CD8-positive, alpha-beta memory T cell (primary cell): ENCODE measurements at places on chromosomes 11 and 22. TPM values are rescaled to one million over a fixed set of nuclear protein-coding genes. Genes with fewer than 3 reads are reported as not detected.

- no peaks in the 10 kb centered on the region for H3K27me3 ChIP-seq
- no peak for DNase-seq
- H3K4me3 ChIP-seq: no peak overlapping the region
- no peak overlapping the region for H3K27ac ChIP-seq
- no peaks in the 10 kb centered on the region for H3K36me3 ChIP-seq
These were observed 15.5 kb upstream of the DEPDC7 start for GRCh38 chr11:33000181-33000580.

DNA sequence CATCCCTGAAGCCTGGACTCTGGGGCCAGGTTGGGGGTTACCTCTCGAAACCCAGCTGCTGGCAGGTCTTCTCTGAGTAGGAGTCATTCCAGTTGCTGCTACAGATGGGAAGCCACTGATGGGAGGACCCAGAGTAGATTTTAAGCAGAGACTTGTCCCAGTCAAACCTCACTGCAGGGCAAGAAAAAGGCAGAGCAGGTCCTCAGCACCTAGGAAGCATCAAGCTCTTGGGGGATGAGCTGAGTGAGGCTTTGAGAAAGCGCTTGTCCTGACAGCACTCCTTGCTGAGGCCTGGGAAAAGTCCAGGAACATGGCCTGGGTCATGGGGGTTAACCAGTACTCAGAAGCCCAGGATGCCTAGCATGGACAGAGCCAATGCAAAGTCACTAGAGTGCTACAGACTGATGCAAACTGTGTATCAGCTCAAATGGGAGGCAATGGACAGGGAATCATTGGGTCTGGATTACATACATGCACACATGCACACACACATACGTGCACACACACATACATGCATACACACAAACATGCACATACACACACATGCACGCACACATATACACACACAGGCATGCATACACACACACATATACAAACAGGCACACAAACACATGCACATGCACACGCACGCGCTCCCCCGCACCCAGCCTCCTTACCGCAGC, 15.3 kb downstream of the TMPRSS13 start:
- no peaks in the 10 kb centered on the region for H3K4me1 ChIP-seq
- no peaks in the 10 kb centered on the region for H3K27me3 ChIP-seq
- no peak overlapping the region for H3K4me3 ChIP-seq
- no peak for DNase-seq
- no peaks in the 10 kb centered on the region for H3K36me3 ChIP-seq

MMP8 gene
- total RNA-seq: not detected

- H3K27me3 ChIP-seq: no peaks in the 10 kb centered on the region
- no peak for DNase-seq
- no peak overlapping the region for H3K4me3 ChIP-seq
- no peak overlapping the region for H3K27ac ChIP-seq
- no peaks in the 10 kb centered on the region for H3K4me1 ChIP-seq
These were observed 67.7 kb downstream of the CELSR1 start for GRCh38 chr22:46469711-46470110.

DNA sequence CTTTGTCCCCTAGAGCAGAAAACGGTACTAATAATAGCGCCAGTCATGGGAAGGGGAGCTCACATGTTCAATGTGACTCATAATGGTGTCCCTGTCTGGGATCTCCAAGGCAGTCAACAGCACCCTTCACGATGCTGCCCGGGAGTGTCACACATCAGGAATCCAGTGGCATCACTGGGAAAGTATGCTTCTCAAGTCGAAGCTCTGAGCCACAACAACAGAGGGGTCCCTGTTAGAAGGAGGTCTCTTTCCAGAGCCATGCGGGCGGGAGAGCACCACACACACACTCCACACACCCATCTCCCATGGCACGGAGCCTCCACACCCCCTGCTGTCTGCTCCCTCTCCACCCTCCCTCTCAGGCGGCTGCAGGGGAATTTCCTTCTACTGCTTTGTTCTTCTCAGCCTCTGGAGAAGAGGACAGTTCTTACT, 119.7 kb downstream of the ETS1 start:
- peak overlapping the region; percentile 27 for H3K27ac ChIP-seq
- peak overlapping the region; percentile 41 for H3K4me3 ChIP-seq
- H3K4me1 ChIP-seq: peaks cover 99% of the 10 kb centered on the region
- no peaks in the 10 kb centered on the region for H3K27me3 ChIP-seq
- H3K36me3 ChIP-seq: peaks cover 66% of the 10 kb centered on the region
- DNase-seq: peak; percentile 54

- no peak overlapping the region for H3K4me3 ChIP-seq
- no peak for DNase-seq
- no peaks in the 10 kb centered on the region for H3K4me1 ChIP-seq
- no peak overlapping the region for H3K27ac ChIP-seq
- H3K27me3 ChIP-seq: no peaks in the 10 kb centered on the region
These were observed 5.4 kb upstream of the TTC36 start for GRCh38 chr11:118521892-118522311.

MCHR1 gene
- total RNA-seq: not detected

DNA sequence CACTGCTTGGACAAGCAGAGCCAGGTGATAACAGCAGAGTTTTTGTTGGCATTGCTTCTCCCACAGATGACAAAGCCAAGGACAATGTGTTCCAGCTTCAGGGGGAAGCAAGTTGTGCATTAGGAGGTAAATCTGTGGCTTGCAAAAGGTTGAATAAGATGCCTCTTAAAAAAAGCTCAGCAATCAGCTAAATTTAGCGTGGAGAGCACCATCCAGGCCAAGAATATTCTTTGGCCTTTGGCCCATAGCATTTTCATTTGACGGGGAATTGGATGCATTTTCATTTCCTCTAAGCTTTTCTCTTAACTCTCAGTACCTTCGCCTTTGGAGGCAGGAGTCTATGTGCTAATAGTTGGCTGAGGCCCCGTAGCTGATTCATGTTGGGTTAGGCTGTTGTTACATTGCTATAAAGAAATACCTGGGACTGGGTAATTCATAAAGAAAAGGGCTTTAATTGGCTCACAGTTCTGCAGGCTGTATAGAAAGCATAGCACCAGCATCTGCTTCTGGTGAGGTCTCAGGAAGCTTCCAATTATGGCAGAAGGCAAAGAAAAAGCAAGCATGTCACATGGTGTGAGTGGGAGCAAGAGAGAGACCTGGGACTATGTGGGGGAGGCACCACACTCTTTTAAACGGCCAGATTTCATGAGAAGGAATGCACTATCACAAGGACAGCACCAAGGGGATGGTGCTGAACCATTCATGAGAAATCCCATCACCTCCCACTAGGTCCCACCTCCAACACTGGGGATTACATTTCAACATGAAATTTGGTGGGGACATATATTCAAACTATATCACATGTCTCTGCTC, 350.1 kb upstream of the C11orf87 start:
- no peak overlapping the region for H3K4me3 ChIP-seq
- H3K27ac ChIP-seq: no peak overlapping the region
- no peaks in the 10 kb centered on the region for H3K4me1 ChIP-seq
- H3K27me3 ChIP-seq: no peaks in the 10 kb centered on the region
- no peaks in the 10 kb centered on the region for H3K36me3 ChIP-seq
- DNase-seq: no peak

APOBEC3B gene
- total RNA-seq: 6.7 TPM

MN1 gene
- total RNA-seq: 0.13 TPM

DNA sequence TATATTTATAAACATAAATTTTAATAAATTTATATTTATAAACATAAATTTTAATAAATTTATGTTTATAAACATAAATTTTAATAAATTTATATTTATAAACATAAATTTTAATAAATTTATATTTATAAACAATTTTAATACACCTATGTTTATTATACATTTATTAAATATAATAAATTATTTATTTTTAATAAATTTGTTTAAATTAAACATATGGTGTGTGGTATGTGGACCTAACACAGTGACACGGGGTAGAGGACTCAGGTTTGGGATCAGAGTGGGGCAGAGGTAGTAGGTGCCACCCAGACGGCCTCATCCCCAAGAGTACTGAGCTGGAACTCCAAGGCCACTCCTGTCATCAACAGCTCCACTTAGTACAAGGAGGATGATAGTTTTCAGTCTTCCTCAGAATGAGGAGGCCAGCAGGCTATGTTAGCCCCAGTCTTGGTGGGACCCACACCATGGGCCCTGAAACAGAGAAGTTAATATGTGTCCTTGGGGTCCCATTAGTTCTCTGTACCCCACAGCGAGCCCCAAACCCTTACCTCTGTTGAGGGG, 46.7 kb upstream of the BID start:
- no peak for DNase-seq
- H3K27ac ChIP-seq: no peak overlapping the region
- H3K27me3 ChIP-seq: no peaks in the 10 kb centered on the region
- no peaks in the 10 kb centered on the region for H3K4me1 ChIP-seq
- no peak overlapping the region for H3K4me3 ChIP-seq

MTNR1B gene
- total RNA-seq: not detected

DNA sequence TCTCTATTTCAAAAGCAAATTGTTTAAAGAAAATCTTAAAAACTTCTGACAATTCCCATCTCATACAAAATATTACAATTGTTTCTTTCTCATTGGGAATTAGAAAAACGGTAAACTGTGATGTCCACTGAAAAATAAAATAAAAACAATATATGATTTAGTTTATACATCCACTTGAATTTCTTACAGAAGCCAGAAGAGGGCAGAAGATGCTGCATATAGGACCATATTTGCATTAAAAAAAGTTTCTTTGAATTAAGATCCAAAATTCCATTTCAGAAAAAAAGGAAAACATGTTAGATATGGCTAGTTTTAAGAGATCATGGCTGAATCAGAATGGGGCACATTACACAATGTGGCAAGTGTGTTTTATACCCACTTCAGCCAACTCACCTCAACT, 39.3 kb upstream of the LRRC4C start:
- H3K4me3 ChIP-seq: no peak overlapping the region
- no peaks in the 10 kb centered on the region for H3K36me3 ChIP-seq
- H3K27me3 ChIP-seq: no peaks in the 10 kb centered on the region
- no peaks in the 10 kb centered on the region for H3K4me1 ChIP-seq
- no peak for DNase-seq

SLC35E4 gene
- 8.4 TPM for total RNA-seq

GRM5 gene
- not detected for total RNA-seq

DNA sequence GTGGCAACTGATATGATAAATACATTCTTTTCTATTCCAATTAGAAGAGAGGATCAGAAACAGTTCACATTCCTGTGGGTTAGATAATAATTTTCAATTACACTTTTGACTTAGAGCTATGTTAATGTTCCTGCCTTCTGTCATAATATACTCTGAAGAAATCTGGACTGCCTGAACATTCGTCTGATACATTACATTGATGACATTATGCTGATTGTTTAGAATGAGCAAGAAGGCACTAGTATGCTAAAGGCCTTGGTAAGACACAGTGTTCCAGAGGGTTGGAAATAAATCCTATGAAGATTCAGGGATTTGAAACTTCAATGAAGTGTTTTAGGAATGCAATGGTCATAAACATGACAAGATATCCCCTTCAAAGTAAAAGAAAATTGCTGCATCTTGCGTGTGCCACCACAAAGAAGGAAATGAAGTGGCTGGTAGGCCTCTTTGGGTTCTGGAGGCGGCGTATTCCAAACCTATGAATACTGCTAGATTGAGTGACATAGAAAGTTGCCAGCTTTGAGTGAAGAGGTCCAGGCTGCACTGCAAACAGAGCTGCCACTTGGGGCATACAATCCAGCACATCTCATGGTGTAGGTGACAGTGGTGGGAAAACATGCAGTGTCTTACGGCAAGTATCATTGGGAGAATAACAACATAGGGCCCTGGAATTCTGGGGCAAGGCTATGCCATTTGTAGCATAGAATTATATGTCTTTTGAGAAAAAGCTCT, 21.2 kb upstream of the PDE3B start:
- H3K27me3 ChIP-seq: no peaks in the 10 kb centered on the region
- H3K36me3 ChIP-seq: no peaks in the 10 kb centered on the region
- no peak overlapping the region for H3K4me3 ChIP-seq

CSF2RB gene
- 0.13 TPM for total RNA-seq

GRCh38 chr11:122430490-122430889, 225.0 kb upstream of the UBASH3B start:
- H3K27ac ChIP-seq: no peak overlapping the region
- no peaks in the 10 kb centered on the region for H3K27me3 ChIP-seq
- no peak overlapping the region for H3K4me3 ChIP-seq
- DNase-seq: no peak

DNA sequence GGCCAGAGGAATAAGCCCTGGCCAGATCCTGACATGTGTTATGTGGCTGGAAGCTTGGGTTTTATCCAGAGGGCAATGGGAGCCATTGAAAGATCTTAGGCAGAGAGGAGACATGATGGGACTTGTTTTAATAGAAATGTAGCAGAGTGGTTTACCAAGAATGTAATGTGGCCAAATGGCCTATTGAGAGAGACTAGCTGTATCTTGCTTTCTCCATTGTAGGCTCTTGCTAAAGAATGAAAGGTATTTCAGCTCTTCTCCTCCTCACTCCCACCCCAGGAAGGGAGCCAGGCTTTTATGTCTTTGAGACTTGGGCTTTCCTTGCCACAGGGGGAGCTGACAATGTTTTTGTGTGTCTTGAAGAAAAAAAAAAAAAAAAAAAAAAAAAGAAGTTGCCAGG, 82.3 kb downstream of the TRIM29 start:
- DNase-seq: no peak
- H3K4me3 ChIP-seq: no peak overlapping the region
- no peaks in the 10 kb centered on the region for H3K36me3 ChIP-seq
- no peak overlapping the region for H3K27ac ChIP-seq

DNA sequence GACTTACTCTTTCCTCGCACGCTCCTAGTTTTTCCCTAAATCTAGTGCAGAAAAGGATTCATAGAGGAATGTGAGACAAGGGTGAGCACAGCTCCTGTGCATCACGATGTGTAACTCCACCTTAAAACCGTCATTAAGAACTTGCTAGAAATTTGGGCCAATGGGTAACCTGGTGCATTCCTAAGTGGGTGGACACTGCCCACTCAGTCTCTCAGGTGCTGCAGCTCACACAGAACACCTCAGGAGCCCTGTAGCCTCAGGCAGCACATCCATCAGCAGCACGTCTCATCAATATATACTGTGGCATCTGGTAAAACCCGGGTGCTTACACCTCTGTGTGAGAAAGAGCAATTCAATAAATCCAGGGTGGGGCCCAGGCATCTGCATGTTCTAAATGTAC, 12.4 kb downstream of the POU2AF3 start:
- H3K27ac ChIP-seq: no peak overlapping the region
- no peak for DNase-seq
- no peak overlapping the region for H3K4me3 ChIP-seq
- H3K36me3 ChIP-seq: no peaks in the 10 kb centered on the region
- no peaks in the 10 kb centered on the region for H3K27me3 ChIP-seq
- no peaks in the 10 kb centered on the region for H3K4me1 ChIP-seq

OR52N4 gene
- 0.48 TPM for total RNA-seq

MS4A3 gene
- total RNA-seq: not detected

TTLL1 gene
- total RNA-seq: 5.0 TPM

GRCh38 chr22:40525250-40525884, 111.2 kb downstream of the MRTFA start:
- H3K4me3 ChIP-seq: no peak overlapping the region
- H3K27me3 ChIP-seq: no peaks in the 10 kb centered on the region

GRCh38 chr11:279040-279965, 1.1 kb downstream of the NLRP6 start:
- peak overlapping the region; percentile 50 for H3K4me3 ChIP-seq
- peaks cover 47% of the 10 kb centered on the region for H3K4me1 ChIP-seq
- H3K27me3 ChIP-seq: no peaks in the 10 kb centered on the region
- H3K27ac ChIP-seq: no peak overlapping the region
- no peak for DNase-seq
- H3K36me3 ChIP-seq: no peaks in the 10 kb centered on the region

GRCh38 chr11:68551223-68551622, 90.7 kb downstream of the PPP6R3 start:
- no peak for DNase-seq
- H3K27me3 ChIP-seq: no peaks in the 10 kb centered on the region
- peaks cover 39% of the 10 kb centered on the region for H3K4me1 ChIP-seq
- peaks cover 34% of the 10 kb centered on the region for H3K36me3 ChIP-seq
- no peak overlapping the region for H3K27ac ChIP-seq
- H3K4me3 ChIP-seq: no peak overlapping the region
